ENCODE measurements at places on chromosomes 2 and 18.

DNA sequence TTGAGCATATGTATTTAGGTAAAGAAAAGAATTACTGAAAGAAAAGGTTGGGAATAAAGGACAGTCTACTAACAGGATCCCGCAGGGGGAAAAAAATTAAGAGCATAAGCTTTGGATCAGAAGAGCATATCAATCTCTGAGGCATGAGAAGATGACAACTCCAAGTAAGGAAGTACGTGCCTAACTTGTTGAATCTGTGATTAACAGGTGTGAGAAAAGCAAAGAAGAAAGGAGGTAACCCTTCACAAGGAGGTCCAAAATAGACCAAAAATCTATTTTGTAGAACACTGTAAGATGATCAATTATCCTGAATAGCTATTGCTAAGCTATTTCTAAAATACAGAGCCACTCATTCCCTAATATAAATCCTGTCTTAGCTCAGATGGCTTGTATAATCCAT is 32.8 kb downstream of the TRIP12 start:
- DNase-seq: no peak

- no peak for DNase-seq
These were observed 99.8 kb downstream of the AFF3 start for GRCh38 chr2:100042562-100042961.

- no peak for DNase-seq
These were observed 59.4 kb upstream of the NEDD4L start for GRCh38 chr18:57984490-57985115.

DNA sequence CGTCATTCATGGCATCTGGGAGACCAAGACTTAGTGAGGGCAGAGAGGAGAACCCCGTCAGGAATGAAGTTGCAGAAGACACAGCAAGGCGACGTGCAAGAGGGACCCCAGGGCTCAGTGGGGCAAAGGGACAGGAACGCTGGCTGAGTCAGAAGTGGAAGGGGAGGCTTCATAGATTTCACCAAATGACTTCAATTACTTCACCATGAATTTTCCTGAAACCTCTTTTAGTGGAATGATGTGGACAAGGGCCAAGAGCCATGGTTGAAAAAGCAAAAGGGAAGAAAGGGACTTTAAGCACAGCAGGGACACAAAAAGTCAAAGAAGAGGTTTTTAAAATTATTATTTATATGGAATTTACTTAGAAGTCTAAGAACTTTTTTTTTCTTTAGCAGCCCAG is 141.6 kb upstream of the PID1 start:
- DNase-seq: no peak

DNA sequence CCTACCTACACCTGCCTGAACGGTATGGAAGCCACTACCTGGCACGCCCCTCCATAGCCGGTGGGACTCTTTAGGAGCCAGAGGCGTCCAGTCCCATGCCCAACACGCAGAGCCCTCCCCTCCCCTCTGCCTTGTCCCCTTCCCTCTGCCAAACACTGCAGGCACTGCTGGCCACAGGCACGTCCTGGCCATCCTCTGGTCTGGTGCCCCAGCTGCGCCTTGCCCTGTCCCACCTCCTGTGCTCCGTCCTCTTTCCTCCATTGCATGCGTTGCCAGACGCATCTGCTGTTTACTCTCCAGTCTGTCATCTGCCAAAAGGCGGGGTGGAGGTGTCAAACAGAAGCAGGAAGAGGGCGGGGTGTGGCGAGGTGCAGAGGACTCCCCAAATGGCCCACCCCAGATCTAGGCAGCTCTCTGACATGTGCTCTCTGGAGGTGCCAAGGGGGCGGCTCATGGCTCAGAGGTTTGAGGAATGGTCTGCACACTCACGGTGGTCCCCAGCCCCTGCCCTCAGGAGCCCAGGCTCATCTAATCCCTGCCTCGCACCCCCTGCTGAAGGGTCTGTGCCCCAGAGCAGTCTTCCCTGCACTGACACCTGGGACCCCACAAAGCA is 45.1 kb downstream of the HS6ST1 start:
- no peak for DNase-seq
